AG04450 (cell line): ENCODE measurements at places on chromosomes 11 and 22.

DNA sequence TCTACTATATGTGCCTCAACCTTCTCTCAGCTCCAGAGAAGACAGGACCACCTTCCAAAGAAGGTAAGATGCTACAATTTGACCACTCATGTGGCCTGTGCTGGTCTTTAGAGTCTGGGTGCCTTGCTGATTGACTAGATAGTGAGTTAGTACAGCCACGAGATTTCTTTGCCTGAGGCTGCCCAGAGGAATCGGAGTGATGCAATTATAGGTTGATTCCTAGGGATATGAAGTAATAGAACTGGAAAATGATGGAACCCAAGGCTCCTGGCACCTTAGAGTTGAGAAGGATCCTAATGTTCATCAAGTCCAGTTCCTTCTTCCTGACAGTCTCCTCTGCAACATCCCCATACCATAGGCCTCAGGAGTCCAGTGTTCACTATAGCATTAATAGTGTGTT is 46.5 kb upstream of the CCDC134 start:
- DNase-seq, result no peak

- no peak for DNase-seq
Measured at GRCh38 chr11:94835594-94835927, 67.4 kb downstream of the AMOTL1 start.

GRCh38 chr11:132718711-132719671 is 813.3 kb downstream of the OPCML start:
- no peak for DNase-seq

- DNase-seq, result no peak
Measured at GRCh38 chr11:122863704-122864326, 18.7 kb upstream of the JHY start.

GRCh38 chr11:77086521-77087472 is 15.8 kb upstream of the OMP start:
- DNase-seq, result no peak

DNA sequence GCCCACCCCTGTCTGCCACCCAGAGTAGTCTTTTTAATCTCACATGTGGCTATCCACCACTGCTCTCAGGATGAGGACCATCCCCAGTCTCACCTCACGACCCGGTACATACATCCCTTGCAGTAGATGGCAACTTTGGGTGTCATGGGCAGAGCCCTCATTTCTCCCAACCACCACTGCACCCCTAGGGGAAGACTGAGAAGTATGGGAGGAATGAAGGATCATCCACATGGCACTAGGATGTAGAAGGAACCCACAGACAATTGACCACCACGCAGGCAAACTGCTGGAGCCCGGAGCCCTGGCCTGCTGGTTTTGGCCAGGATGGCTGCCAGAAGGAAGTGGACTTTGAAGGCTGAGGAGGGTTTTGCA is 1.9 kb upstream of the SCARF2 start:
- DNase-seq, result no peak

- DNase-seq, result no peak
Measured at GRCh38 chr22:38062791-38063190, 5.6 kb downstream of the PICK1 start.

DNA sequence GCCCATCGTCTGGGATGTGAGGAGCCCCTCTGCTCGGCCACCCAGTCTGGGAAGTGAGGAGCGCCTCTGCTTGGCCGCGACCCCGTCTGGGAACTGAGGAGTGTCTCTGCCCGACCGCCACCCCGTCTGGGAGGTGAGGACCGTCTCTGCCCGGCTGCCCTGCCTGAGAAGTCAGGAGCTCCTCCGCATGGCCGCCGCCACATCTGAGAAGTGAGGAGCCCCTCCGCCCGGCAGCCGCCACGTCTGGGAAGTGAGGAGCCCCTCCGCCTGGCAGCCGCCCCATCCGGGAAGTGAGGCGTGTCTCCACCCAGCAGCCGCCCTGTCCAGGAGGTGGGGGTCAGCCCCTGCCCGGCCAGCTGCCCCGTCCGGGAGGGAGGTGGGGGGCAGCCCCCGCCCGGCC is 5.8 kb upstream of the OR5M8 start:
- no peak for DNase-seq

- DNase-seq, result no peak
Measured at GRCh38 chr22:27654546-27655445, 146.8 kb downstream of the MN1 start.

- DNase-seq, result no peak
Measured at GRCh38 chr11:110128161-110128560, 35.0 kb downstream of the ZC3H12C start.

- no peak for DNase-seq
Measured at GRCh38 chr11:35763301-35763700, 100.7 kb downstream of the TRIM44 start.

- DNase-seq, result no peak
Measured at GRCh38 chr22:36201630-36202319, at the start of gene APOL4. TSS of gene APOL4 (minus strand) at chr22:36201809. CDS start at chr22:36201734, 75 bp downstream.

DNA sequence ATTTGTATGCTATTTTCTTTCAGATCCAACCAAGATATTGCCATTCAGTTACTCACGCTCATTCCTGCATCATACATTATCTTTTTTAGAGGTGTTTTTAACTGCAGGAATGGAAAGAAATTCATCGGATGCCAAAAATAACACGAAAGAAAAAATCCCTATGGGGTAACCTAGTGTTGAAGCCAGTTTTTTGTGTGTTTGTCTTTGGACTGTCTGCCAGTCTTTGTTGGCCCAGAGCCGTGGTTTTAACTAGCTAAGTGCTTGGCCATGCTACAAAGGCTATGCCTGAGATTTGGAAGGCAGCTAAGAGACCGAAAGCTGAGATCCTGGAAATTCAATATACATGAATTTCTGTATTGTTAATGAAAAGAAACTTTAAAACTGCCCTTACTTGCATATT is 309.8 kb upstream of the CNTN5 start:
- DNase-seq, result no peak

DNA sequence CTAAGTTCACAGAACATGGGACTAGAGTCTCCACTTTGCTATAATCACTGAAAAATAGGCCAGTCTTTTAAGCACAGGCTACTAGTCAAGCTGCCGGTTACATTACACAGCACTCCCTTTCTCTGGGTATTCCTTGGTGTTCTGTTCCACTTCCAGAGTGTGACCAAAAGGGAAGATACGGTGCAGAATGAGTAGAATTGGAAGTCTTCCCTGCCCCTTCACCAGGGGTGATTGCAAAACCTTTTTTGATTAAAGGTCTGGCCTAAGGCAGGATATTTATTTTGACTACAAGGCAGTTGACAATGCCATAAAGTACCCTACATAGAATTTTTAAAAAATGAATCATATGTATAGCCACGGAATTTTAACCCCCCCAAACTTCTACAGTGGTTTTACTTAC is 59.6 kb upstream of the ADORA2A start:
- no peak for DNase-seq

GRCh38 chr22:46159777-46160176 is 9.5 kb downstream of the PPARA start:
- no peak for DNase-seq

- DNase-seq, result no peak
Measured at GRCh38 chr11:20110908-20111669, 49.2 kb downstream of the DBX1 start.

GRCh38 chr11:14133381-14133780 is 170.9 kb downstream of the SPON1 start:
- DNase-seq, result no peak

DNA sequence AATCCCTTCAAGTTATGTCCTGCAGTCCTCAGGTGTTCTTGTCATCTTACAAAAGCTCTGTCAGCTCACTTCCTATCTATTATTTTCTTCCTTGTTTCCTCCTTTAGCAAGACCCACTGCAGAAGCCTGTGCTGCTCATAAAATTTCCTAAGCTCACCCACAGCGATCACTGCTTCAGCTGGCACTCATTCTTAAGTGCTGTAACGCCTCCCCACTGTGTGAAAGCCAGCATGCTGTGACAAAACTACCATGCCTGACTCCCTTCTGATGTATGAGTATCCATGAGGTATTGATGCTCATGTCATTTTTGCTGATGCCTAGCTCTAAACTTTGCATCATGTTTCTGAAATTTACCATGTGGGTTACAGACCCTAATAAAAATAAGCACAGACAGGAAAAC is 41.5 kb upstream of the CNTN5 start:
- DNase-seq, result no peak

DNA sequence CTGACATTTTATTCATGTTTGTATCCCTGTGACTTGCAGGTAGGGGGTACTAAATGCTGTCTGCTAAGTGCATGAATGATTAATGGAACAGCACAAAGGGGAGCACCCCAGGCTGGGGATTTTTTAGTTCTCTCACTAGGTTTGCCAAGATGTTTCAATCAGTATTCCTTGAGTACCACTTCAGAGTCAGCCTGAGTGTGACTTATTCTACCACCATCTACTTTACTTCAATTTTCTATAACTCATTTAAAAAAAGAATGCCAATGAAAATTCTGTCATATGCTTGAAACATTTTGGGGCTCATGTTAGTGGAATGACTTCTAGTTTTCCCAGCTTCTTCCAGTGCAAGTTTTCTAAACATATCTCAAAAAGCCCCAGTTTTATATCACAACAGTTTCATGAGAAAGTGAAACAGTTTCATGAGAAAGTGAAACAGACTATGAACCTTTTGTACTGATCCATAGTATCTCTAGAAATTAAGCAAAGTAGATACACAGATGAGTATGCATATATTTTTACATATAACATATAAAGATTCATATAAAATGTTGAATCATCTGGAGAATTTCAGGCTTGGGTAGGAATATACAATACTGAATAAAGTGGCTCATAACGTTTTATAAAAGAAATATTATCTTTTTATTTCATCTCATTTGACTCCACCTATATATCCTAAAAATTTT is 252.4 kb downstream of the GRM5 start:
- DNase-seq, result no peak

DNA sequence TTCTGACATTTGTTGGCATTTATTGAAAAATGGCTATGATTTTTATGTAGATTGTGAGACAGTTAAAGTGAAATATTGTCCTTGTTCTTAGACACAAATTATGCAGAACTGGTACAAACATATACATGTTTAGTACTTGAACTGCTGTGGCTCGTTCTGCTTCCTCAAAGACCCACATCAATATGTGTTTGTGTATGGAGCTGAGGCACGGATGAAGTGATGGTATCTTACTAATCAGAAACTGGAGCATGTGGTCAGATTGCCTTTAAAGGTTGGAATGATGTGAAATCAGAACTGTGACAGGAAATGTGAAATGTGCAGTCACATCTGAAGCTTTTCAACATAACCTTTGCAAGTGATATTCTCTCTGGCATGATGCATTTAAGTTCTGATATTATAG is 130.4 kb downstream of the NAV2 start:
- DNase-seq, result no peak

DNA sequence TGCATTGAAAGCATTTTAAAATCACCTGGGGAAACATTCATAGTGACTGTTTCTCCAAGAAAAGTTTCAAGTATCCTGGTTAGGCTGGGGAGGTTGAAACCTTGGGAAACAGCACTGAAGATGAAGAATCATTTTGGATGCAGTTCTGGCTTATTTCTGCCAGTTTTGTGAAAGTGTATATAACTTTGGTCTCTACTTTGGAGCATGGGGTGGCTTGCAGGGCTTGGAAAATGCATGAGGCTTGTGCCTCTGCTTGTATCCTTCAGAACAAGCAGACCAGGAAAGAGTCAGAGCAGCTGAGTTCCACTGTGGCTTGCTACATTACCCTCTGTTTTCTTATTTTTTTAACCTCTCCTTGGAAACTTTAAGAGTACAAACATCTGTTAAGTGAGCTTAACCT is 19.5 kb downstream of the SLC5A12 start:
- DNase-seq, result no peak

DNA sequence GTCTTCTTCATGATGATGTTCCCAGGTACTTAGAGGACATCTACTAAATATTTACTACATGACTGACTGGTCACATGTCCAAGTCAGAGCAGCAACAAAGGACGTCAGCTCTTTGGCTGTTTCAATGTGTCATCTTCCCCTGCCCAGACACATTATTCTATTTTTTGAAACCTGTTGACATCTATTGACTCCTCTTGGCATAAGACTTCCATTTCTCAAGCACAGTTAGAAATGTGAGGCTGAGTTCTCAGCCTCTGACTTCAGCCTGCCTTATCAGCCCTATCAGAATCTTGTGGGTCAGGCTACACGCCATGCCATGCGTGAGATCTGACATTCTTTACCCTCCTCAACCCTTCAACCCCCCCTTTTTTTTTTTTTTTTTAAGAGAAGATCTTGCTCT is 63.8 kb downstream of the SC5D start:
- DNase-seq, result no peak

DNA sequence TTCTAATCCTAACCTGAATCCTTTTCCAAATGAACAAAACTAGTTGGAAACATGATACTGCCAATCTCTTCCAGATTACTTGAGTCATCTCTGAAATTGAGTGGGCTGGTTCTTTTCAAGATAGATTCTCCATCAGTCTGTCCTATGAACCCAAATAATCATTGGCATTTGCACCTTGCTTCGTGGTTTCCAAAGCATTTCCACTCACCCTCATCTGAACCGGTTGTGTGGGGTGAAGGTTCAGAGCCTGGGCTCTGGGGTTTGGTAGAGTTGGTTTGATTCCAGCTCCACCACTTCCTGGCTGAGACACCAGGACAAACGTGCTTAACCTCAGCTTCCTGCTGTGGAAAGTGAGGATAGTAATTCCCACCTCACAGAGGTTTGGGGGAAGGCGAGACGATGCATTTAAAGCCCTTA is 206.4 kb upstream of the E2F8 start:
- DNase-seq, result no peak

DNA sequence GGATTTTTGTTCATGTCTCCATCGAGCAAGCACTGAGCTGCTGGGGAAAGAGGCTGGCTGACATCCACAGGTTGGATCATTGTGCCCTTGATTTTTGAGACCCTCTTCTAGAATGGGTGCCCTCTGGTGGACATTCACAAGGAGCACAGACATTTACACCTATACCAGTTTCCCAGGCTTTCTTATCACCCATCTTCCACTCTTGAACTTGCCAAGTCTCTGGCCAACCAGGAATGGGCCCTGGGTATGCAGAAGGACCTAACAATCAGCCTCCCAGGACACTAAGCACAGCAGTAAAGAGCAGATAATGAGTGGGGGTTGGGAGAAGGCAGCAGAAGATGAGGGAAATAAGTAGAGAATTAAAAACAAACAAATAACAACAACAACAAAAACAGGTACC is 5.7 kb upstream of the INTS4 start:
- DNase-seq, result peak; percentile 53

DNA sequence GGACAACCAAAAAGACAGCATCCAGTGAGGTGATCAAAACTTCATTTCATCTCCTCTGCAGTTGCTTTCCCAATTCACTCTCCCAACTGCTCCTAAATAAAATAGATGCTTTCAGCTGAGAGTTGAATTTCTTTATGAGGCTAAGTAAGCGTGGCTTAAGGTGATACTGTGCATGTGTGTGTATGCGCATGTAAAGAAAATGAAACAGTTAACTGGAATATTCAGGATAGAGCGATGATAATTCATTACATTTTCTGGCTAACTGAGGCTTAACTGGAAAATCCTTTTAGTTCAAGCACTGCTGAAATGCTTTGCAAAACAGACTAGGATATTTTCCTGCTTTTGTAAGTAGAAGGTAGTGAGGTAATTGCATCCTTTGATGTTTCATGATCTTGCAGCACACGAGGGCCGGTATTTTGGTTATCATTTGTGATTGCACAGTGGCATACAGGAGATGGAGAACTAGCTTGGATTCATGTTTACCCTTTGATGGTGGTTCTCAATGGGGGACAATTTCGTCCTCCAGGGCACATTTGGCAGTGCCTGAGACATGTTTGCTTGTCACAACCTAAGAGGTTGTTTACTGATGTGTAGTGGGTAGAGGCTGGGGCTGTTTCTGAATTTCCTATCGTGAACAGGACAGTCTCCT is 71.2 kb downstream of the ZBTB16 start:
- DNase-seq, result no peak
